ENCODE measurements at places on chromosomes 5 and 9. TPM values are rescaled to one million over a fixed set of nuclear protein-coding genes. Genes with fewer than 3 reads are reported as not detected.
A peak's percentile ranks its signal among the peaks of the same experiment; 100 is the strongest.

RMRP gene
- 21,585 TPM for total RNA-seq

C5 gene
- 3.2 TPM for total RNA-seq

PCDHGA1 gene
- 0.78 TPM for total RNA-seq

KDM3B gene
- 84.7 TPM for total RNA-seq

VCP gene
- total RNA-seq, result 156 TPM

THBS4 gene
- 0.47 TPM for total RNA-seq

TRIP13 gene
- 0.69 TPM for total RNA-seq

GPR21 gene
- total RNA-seq, result 1.0 TPM

PDZD2 gene
- total RNA-seq, result 1.1 TPM

GRXCR2 gene
- total RNA-seq, result not detected

CMYA5 gene
- total RNA-seq, result 0.20 TPM

PCDHGA9 gene
- 0.25 TPM for total RNA-seq

IARS1 gene
- 109 TPM for total RNA-seq

CIZ1 gene
- 156 TPM for total RNA-seq

DNA sequence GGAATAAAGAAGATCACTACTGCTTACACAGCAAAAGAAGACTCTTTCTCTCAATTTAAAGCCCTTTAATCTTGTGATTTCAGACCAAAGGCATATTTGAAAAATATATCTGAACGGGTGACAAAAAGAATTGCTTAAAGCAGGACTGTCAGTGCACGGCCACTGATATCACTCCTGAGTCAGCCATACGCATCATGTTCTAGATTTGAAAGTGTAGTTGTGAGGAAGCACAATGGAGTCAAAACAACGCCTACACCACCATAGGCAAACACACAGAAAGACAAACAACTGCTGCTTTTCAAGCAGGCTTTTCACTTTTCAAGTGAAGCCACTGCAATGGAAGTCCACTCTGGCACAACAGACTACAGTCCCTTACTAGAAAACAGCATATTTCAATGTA lies 141.7 kb downstream of the AUH start:
- no peaks in the 10 kb centered on the region for H3K4me1 ChIP-seq
- no peaks in the 10 kb centered on the region for H3K27me3 ChIP-seq
- no peak overlapping the region for H3K4me3 ChIP-seq
- no peak for DNase-seq
- no peaks in the 10 kb centered on the region for H3K36me3 ChIP-seq

DNA sequence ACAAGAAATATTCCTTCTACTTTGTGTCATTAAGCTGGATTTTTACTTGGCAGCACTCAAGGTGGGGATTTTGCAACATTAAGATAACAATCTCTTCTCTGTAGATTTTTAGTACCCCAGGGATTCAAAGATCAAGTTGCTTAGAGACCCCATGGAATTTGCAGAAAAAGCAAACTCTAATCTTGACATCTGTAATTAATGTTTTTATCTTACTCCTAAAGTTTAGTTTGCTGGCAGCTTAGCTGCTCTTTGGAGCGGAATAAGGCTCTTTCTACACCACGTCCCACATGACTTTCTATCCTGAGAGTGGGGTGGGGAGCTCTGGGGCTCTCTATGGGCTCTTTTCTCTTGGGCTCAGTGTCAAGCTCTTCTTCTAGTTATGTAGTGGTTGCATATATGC lies 21.7 kb upstream of the SPDL1 start:
- H3K4me3 ChIP-seq, result no peak overlapping the region
- H3K27ac ChIP-seq, result no peak overlapping the region
- H3K36me3 ChIP-seq, result no peaks in the 10 kb centered on the region
- no peaks in the 10 kb centered on the region for H3K4me1 ChIP-seq
- no peak for DNase-seq

DNA sequence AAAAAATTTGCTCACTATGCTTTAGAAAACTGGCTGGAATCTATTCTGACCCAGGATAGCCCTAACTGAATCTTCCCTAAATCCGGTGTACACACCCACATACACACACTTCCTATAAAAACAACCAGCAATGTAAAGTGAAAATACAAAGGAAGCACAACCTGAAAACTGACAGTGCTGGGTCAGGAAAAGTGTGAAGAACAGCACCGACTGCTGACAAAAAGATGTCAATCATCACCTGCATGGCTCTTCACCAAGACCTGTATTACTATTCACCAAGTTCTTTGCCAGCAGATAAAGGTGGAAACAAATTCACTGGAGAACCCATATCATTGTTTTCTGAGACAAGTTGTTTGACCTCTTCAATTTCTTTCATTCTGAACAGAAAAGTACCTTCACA lies 293.8 kb upstream of the GRAMD2B start:
- H3K4me1 ChIP-seq, result no peaks in the 10 kb centered on the region
- no peak for DNase-seq
- H3K27me3 ChIP-seq, result no peaks in the 10 kb centered on the region
- H3K36me3 ChIP-seq, result no peaks in the 10 kb centered on the region

DNA sequence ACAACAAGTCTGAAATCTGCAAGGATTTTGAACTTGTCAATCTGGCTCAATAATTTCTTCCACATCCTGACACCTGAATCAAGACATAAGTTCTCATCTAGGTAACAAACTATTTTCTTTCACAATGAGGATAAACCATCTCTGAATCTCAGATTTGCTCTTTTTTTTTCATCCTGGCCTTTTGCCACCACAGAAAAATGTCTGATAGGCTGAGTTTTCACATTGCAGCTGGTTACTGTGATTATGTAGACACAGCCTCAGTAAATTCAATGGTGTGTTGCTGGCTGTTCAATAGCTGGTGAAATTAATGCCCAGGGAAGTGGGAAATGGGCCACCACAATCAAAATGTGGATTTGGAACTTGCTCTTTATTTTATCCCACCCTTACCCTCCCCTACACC lies 2.8 kb upstream of the ADRA1B start:
- no peak overlapping the region for H3K27ac ChIP-seq
- no peak overlapping the region for H3K4me3 ChIP-seq
- no peaks in the 10 kb centered on the region for H3K36me3 ChIP-seq
- DNase-seq, result no peak
- peaks cover 17% of the 10 kb centered on the region for H3K27me3 ChIP-seq

DNA sequence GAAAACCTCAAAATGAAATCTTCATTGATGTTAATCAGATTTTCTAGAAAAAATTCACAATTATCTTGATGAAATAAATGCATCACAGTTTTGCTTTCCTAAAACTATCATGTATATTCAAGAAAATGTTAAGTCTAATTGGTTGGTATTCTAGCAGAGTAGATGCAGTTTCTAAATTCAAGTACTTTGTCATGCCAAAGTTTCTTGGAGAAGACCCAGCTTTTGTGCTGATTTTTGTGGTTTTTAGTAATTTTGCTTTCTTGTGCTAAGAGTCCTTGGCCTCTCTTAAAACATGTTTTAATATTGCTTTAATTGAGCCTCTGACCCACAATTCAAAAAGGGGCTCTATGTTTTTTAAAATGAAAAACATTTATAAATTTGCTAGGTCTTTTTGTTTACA lies 924.8 kb upstream of the PTPRD start:
- H3K27ac ChIP-seq, result no peak overlapping the region
- H3K27me3 ChIP-seq, result no peaks in the 10 kb centered on the region
- no peaks in the 10 kb centered on the region for H3K4me1 ChIP-seq
- no peak overlapping the region for H3K4me3 ChIP-seq

GRCh38 chr9:128244837-128245231 lies 31.0 kb downstream of the GOLGA2 start:
- H3K4me1 ChIP-seq, result peaks cover 3% of the 10 kb centered on the region
- peaks cover 10% of the 10 kb centered on the region for H3K27me3 ChIP-seq
- no peak for DNase-seq
- H3K27ac ChIP-seq, result no peak overlapping the region
- no peaks in the 10 kb centered on the region for H3K36me3 ChIP-seq

DNA sequence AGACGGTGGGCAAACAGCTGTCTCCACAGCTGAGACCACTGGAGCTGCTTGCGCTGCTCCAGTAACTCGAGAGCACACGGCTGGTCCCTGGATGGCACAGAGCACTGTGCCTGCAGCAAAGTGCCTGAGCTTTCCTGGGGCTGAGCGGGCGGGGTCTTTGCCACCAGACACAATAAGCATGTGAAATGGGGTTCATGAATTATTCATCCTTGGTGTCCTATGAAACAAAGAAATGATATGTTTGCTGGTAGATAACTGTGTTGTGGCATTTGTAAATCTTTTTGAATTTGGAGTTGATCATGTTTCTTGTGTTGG lies 151.7 kb upstream of the MPDZ start:
- H3K27ac ChIP-seq, result no peak overlapping the region
- DNase-seq, result no peak
- no peaks in the 10 kb centered on the region for H3K27me3 ChIP-seq

GRCh38 chr5:126863402-126863801 lies 86.5 kb downstream of the LMNB1 start:
- H3K4me1 ChIP-seq, result no peaks in the 10 kb centered on the region
- no peak overlapping the region for H3K4me3 ChIP-seq
- DNase-seq, result no peak
- no peaks in the 10 kb centered on the region for H3K27me3 ChIP-seq

- H3K27ac ChIP-seq, result no peak overlapping the region
- no peaks in the 10 kb centered on the region for H3K27me3 ChIP-seq
- no peak overlapping the region for H3K4me3 ChIP-seq
- no peaks in the 10 kb centered on the region for H3K4me1 ChIP-seq
- H3K36me3 ChIP-seq, result no peaks in the 10 kb centered on the region
- DNase-seq, result no peak
Observed at GRCh38 chr9:22469928-22470544, 23.4 kb downstream of the DMRTA1 start.

GRCh38 chr9:129405827-129406213 lies 215.1 kb downstream of the C9orf50 start:
- no peak for DNase-seq
- no peaks in the 10 kb centered on the region for H3K36me3 ChIP-seq
- H3K27ac ChIP-seq, result no peak overlapping the region
- H3K4me3 ChIP-seq, result no peak overlapping the region
- no peaks in the 10 kb centered on the region for H3K27me3 ChIP-seq
- no peaks in the 10 kb centered on the region for H3K4me1 ChIP-seq

DNA sequence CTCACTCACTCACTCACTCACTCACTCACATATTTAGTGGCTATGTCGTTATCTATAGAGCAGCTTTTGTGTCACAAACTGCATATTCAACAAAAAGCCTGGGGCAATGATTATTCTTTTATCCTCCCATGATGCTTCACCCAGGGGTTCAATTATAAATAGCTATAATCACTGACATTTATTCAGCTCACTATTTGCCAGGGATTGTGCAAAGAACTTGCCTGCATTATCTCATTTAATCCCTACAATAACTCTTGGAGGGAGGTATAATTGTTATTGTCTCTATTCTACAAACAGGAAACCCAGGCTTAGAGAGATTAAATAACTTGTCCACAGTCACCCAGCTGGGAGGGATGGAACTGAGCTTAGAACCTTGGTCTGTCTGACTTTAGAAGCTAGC lies 298.0 kb upstream of the MSX2 start:
- H3K4me3 ChIP-seq, result no peak overlapping the region
- no peaks in the 10 kb centered on the region for H3K36me3 ChIP-seq
- H3K27ac ChIP-seq, result no peak overlapping the region
- H3K4me1 ChIP-seq, result peaks cover 16% of the 10 kb centered on the region
- DNase-seq, result no peak

- H3K27ac ChIP-seq, result no peak overlapping the region
- H3K27me3 ChIP-seq, result no peaks in the 10 kb centered on the region
- DNase-seq, result no peak
- no peak overlapping the region for H3K4me3 ChIP-seq
Observed at GRCh38 chr9:138060881-138061280, 183.3 kb downstream of the CACNA1B start.

GRCh38 chr5:74153255-74153790 lies 487.2 kb downstream of the ENC1 start:
- H3K4me1 ChIP-seq, result no peaks in the 10 kb centered on the region
- no peak for DNase-seq
- no peak overlapping the region for H3K27ac ChIP-seq
- no peaks in the 10 kb centered on the region for H3K36me3 ChIP-seq
- H3K27me3 ChIP-seq, result no peaks in the 10 kb centered on the region
- H3K4me3 ChIP-seq, result no peak overlapping the region

GRCh38 chr9:127735530-127736185 lies 564 bp upstream of the TOR2A start:
- H3K36me3 ChIP-seq, result peaks cover 28% of the 10 kb centered on the region
- no peak overlapping the region for H3K4me3 ChIP-seq
- peak overlapping the region; percentile 80 for H3K27ac ChIP-seq

GRCh38 chr5:77143998-77144836 lies 57.1 kb upstream of the ZBED3 start:
- DNase-seq, result peak; percentile 47
- no peaks in the 10 kb centered on the region for H3K36me3 ChIP-seq
- H3K27me3 ChIP-seq, result no peaks in the 10 kb centered on the region
- no peak overlapping the region for H3K27ac ChIP-seq
- H3K4me1 ChIP-seq, result no peaks in the 10 kb centered on the region

GRCh38 chr5:34791761-34792244 lies 47.2 kb upstream of the TTC23L start:
- no peak overlapping the region for H3K27ac ChIP-seq
- no peak overlapping the region for H3K4me3 ChIP-seq
- no peaks in the 10 kb centered on the region for H3K27me3 ChIP-seq
- DNase-seq, result no peak
- no peaks in the 10 kb centered on the region for H3K36me3 ChIP-seq

Measured in CD4-positive, alpha-beta memory T cell (primary cell).